Stimulated activated CD8-positive, alpha-beta memory T cell treated with anti-CD3 and anti-CD28 coated beads, Interleukin-7, amount 100 ng/mL, for 24 hours (primary cell): ENCODE measurements at places on chromosomes 12 and 14.

DNA sequence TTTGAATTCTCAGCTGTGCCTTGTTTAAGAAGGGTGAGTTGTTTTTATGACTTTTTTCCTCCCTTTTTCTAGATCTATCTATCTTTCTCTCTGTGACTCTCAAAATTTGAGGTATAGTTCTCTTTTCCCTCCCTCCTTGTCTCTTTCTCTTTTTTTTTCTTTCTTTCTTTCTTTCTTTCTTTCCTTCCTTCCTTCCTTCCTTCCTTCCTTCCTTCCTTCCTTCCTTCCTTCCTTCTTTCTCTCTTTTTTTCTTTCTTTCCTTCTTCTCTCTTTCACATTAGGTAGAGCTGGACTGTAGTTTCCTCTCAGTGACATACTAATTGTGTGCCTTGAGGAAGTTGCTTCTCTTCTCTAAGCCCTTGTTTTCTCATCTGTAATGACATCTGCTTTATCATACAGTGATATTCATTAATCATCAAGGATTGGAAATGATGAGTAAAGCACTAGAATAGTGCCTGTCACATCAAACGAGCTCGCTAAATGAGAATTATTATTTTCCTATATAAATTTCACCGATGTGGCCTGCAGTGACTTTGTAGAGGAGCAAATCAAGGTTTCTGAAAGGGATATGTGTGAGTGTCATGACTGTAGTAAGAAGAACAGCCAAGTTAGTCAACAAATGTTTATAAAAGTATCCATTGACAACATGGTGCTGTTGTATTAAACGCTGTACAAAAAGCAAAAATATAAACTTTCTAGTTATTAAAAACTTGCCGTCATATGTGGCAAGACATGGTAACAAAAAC lies 78.9 kb upstream of the SLC38A2 start:
- no peak for DNase-seq

- no peak for DNase-seq
These were observed 229.5 kb downstream of the NAV3 start for GRCh38 chr12:78060186-78060585.

- no peak for DNase-seq
These were observed 475.3 kb downstream of the EGLN3 start for GRCh38 chr14:33475623-33476022.

DNA sequence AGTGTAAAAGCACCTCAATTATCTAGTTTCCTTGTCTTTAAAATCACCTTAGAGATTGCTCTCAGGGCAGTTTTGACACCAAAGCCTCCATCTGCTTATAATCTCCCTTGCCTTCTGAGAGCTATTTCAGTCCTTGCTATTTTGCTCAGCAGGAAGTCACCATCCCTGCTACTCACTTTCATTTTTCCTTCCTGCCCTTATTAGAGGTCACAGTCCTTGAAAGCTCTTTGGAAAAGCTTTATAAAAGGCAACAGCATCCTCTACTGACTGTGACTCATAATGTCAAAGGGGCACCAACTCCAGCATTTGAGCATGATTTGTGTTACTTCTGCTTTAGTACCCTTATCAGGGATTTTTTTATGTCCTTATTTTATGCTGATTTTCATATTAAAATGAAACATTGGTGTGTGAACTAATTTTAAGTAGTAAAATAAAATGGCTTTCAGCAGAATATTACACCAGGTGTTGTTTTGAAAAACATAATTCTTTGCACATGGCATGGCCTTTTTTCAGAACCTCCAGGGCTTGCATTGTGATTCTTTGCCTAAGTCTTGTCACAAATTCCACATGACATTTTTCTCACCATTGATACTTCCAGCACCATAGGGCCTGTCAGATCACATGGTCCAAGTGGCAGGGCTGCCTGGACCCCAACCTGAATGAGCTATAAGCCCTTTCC lies 213.0 kb downstream of the ADAMTS20 start:
- DNase-seq = no peak

DNA sequence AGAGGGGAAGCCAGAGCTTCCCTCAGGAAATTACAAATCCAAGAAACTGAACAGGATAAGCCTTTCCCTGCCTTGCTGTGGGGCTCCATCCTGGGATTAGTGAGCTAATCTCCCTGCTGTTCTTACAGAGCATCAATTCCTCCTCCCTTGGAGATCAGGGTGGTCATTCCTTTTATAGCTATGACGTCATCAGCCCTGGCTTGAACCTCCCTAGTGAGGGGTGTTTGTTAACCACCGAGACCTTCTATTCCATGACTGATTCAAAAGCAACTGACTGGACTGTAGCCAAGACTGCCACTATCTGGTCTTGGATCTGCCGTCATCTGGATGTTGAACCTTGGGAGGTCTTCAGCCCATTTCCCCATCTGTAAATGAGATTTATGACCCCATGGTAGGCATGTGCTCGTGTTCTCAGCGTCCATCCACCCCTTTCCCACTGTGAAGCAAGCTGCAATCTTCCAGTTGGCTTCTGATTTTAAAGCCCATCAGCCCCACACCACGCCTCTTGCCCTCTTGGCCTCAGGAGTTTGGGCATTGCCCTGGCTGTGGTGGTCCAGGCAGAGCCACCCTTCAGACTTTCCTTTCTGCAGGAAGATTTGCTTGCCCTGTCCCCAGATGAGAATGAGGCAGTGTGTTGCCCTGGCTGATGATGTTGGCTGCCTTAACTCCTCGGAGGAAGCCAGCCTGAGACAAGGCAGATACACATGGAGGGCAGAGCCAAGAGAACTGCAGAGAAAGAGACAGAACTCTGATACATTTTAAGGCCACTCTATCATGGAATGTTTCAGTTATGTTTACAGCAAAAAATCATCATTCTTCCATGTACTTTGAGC lies 59.6 kb upstream of the ACTN1 start:
- no peak for DNase-seq

DNA sequence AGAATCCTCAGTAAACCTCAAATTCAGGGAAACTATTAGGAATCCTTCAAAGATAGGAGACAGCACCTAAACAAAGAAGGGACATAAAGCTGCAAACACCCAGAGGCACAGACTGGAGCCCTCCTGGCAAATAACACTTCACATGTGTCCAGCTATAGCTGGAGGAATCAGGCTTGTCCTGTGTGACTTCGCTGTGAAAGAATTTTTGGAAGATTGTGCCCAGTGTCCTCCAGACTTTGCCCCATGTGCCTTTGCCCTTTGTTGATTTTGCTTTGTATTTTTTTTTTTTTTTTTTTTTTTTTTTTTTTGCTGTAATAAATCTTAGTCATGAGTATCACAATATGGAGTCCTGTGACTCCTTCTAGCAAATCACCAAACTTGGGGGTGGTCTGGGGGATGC lies 136.8 kb downstream of the KCNH5 start:
- DNase-seq = no peak

GRCh38 chr12:125983094-125983783 lies 918.0 kb downstream of the AACS start:
- no peak for DNase-seq

GRCh38 chr14:52318062-52318461 lies 4.0 kb downstream of the PTGER2 start:
- DNase-seq = no peak

- DNase-seq = no peak
These were observed 6.1 kb upstream of the PSMA3 start for GRCh38 chr14:58238252-58239243.

GRCh38 chr12:76859611-76860010 lies 19.2 kb downstream of the CSRP2 start:
- no peak for DNase-seq

DNA sequence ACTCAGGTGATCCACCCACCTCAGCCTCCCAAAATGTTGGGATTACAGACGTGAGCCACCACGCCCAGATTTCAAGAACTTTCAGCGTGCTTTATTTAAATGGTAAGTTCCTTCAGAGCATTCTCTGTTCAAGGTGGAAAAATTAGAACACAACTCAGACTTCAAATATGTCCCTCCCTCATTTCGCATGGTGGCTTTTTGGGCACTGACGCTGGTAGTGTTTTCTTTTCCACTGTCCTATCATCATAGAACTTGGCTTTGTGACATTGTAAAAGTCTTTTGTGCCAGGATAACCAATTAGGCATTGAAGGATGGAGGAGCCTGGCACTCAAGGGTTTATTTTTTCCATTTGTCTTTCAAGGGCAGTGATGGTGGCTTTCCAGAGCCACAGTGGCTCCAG lies 190.8 kb downstream of the NUAK1 start:
- no peak for DNase-seq

DNA sequence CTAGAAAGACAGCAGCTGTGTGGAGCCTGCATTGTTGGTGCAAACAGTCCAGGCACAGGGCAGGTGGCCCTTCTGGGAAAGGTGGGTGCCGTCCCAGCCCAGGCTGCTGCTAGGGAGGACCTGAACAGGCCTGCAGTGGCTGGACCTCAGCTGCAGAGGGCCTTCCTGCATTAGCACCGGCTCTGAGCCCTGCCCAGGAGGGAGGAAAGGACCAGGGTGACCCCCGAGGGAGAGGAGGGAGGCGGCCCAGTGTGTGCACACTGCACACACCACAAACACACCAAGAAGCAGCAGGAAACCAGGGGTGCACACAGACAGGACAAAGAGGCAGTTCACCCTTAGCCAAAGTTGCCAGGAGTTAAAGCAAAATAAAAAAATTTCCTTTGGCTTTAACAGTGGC lies 8.0 kb upstream of the PGAM5 start:
- DNase-seq = no peak

GRCh38 chr12:91381309-91381804 lies 198.7 kb upstream of the DCN start:
- no peak for DNase-seq

GRCh38 chr12:6426882-6427671 lies 17.7 kb upstream of the CD27 start:
- peak; percentile 84 for DNase-seq

DNA sequence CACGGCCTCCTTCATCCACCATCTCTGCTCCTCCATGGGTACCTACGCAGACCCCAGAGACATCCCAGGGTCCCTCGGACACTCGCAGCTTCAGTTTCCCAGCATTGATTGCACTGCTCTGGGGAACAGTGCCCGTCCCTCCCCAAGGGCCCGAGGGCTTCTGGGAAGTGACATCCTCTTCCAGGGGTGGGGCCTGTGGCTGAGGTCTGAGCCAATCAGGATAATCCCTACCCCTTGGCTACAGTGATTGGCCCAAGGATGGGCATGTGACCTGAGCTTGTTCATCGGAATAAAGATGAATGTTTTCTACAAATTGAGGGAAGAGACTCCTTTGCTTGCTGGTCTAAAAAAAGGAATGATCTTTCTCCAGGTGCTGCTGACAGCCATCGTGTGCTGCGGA lies 37.3 kb upstream of the MYL2 start:
- no peak for DNase-seq

DNA sequence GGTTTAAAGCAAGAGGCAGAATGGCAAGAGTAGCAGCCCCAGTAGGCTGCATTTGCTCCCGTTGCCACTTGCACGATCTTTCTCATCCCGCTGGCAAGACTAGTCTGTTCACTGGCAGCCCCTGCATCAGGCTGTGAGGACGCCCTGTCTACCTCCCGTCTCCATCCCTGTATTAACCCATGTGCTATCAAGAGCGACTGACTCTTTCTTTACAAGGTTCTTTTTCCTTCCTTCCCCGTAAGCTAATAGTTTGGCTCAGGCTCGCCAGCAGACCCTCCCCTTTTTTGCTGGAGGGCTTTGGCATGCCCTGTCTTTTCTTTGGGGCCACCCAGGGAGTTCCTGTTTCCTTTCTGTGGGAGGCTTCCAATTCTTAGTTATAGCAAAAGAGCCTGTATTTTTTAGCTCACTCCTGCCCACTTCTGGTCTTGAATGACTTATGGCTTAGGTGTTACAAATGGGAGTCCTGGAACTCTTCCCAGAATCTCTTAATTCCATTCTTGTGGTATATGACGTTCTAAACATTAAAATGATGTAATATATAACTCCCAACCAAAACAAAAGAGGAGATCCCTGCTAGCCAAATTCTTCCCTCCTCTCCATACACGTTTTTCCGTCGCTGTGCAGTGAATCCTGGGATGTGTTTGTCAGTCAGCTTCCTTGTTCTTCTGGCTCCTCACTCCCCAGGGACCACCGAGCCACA lies 149.0 kb downstream of the PRKCH start:
- no peak for DNase-seq

- DNase-seq = no peak
These were observed 14.2 kb downstream of the SEL1L start for GRCh38 chr14:81519200-81520011.

- DNase-seq = no peak
These were observed 472.1 kb downstream of the BCL11B start for GRCh38 chr14:98799891-98800290.

DNA sequence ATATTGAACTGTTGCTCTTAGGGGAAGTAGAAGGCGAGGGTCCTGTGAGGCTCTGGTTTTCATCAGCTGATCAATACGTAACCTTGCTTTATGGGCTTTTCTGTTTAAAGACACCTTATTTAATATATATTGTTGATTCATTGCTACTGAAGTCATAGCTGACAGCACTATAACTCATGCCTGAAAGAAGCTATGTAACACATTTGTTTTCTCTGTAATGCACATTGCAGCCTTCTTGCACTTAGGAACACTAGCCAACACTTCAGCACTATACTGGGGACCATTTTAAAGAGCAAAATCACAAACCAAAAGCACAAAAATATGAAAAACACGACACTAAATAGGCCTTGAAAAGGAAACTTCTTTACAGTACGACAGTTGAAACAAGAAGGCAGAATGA lies 135.7 kb downstream of the TTC6 start:
- no peak for DNase-seq

DNA sequence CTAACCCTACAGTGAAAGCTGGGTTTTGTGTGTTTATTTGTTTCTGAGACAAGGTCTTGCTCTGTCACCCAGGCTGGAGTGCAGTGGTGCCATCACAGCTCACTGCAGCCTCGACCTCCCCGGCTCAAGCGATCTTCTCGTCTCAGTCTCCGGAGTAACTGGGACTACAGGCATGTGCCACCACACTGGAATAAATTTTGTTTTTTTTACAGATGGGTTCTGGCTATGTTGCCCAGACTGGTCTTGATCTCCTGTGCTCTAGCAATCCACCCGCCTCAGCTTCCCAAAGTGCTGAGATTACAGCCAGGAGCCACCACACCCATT lies 26.4 kb downstream of the TBX3 start:
- no peak for DNase-seq

GRCh38 chr14:56322531-56322930 lies 204.3 kb downstream of the PELI2 start:
- no peak for DNase-seq

DNA sequence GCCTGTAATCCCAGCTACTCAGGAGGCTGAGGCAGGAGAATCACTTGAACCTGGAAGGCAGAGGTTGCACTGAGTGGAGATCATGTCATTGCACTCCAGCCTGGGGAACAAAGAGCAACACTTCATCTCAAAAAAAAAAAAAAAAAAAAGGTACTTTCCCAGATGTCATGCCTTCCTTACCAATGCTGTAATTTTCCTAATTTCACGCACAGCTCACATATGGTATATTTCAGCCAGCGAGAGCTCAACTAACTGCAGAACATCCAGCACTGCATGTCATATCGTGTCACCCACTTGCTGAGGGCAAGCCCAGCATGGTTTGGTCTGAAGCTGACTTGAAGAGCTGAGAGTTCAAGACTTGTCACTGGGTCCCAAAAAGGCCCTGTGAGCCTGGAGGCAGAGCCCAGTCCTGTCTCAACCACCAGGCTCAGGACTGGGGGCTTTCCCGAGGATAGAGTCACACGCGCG lies 29.0 kb downstream of the NFKBIA start:
- DNase-seq = no peak

- DNase-seq = no peak
These were observed 27.6 kb downstream of the EML1 start for GRCh38 chr14:99820702-99821331.
